Glutamatergic neuron (in vitro differentiated cells): ENCODE measurements at places on chromosomes 11 and 22. TPM values are rescaled to one million over a fixed set of nuclear protein-coding genes. Genes with fewer than 3 reads are reported as not detected.
A peak's percentile ranks its signal among the peaks of the same experiment; 100 is the strongest.

Gene MAP6
- 313 TPM for total RNA-seq

Gene OR52E5
- total RNA-seq = not detected

Gene SPDYC
- not detected for total RNA-seq

Gene MMP7
- total RNA-seq = not detected

Gene PRDX5
- 418 TPM for total RNA-seq

Gene BTG4
- not detected for total RNA-seq

Gene FAU
- total RNA-seq = 560 TPM

Gene C11orf86
- not detected for total RNA-seq

Gene CENPM
- 3.4 TPM for total RNA-seq

Gene SLC29A2
- 2.8 TPM for total RNA-seq

GRCh38 chr11:45142241-45143055 lies 4.0 kb upstream of the PRDM11 start:
- DNase-seq = no peak

DNA sequence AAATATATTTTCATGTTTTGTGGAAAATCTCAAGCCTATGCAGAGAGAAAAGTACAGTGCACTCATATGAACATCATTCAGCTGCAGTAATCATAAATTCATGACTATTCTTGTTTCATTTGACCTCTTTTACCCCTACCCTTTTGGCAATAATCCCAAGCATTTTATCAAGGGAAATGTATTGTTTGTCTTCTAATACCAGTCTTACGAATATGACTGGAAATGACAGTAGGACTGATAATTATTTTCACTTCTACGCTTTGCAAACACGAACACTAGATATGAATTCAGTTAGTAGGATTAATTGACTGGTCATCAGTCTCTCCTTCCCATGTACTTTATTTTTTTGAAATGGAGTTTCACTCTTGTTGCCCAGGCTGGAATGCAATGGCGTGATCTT lies 90.3 kb downstream of the MTMR3 start:
- no peak for DNase-seq

DNA sequence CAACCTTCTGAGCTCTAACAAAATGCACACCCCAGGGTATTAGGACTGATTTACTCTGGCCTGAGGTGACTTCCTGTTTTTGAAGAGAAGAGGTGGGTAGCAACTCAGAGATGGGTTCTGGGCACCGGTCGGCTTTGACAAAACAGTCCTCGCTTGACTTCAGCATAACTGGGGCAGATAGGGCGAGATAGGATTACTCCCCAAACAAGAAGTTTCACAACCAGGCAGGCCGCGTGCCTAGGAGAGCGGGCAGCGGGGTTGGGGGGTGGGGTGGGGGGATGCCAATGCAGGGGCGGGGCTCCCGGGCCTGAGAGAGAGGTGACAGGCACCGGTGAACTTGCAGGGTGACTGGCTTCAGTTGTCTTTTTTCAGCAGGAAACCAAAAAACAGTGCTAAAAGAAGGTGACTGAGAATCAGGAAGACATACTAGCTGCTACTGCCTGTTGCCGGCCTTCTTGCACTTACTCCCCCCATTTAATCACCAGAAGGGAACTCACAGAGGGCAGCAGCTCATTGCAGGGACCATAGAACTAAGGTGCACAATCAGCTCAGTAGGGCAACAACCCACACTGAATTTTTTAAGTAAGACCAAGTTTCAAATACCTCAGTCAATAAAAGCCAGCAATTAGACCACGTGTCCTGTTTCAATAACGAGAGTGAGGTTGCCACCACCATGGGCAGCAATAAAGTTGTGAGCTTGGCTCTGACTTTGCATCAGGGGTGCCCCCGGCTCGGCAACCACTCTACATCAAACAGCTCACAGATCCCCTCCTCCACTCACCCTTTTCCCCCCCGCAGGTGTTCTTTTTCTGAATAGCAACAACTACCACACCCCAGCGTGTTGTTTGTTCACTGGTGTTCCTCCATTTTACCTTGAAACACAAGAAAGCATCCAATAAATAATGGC lies 37.2 kb upstream of the ETS1 start:
- DNase-seq = no peak

DNA sequence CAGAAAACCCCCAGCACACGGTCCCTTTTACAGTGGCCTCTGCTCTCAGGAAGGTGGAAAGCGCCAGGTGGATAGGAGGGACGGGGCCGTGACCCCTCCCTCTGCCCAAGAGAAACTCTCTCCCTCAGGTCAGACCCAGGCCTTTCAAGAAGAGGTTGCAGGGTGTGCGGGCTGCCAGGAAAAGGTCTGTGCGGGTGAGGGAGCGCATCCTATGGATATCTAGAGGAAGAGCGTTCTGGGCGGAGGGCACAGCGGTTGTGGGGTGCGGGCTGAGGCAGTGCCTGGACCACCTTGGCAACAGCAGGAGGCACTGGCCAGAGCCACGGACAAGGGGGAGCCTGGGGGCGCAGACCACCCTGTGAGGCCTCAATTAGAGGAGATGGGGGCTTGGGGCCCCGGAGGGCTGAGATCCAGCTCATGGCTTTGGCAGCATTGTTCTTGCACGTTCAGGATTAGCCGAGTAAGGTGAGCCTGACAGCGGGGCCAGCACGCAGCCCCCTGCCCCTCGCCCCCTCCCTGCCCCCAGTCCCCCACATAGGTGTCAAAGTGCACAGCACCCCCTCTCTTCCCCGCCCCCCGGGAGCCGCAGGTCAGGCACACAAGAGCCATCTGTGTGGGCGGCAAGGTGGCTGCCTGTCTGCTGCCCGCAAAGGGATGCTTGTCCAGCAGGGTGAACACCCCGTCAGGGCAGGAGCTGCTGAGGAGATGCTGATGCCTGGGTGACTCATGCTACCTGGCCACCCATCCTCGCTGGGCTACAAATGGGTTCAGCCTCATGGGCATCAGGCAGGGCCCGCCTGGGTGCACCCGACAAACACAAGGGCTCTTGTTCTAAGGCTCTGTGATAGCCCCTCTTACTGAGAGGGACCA lies 92.8 kb upstream of the KCNQ1OT1 start:
- DNase-seq = peak; percentile 13

- DNase-seq = no peak
Measured at GRCh38 chr11:73221996-73222395, 3.9 kb downstream of the P2RY2 start.

DNA sequence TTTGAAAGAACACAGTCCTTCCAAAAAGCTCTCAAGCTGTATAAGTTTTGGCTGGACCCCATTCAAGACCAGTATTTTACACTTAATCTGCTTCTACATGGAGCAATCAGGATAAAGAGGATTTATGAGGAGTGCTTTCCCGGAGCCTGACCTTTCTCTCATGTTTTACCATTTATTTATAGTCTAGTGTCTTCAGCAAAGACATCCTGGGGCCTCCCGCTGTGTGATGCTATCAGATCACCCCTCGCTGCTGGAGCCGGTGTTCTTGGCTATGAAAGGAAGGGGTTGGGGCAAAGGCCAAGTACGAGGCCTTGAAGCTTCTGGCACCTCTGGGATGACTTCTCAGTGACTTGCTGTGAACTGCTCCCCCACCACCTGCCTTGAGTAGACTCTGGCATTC lies 189.6 kb downstream of the ADAMTS15 start:
- DNase-seq = no peak

DNA sequence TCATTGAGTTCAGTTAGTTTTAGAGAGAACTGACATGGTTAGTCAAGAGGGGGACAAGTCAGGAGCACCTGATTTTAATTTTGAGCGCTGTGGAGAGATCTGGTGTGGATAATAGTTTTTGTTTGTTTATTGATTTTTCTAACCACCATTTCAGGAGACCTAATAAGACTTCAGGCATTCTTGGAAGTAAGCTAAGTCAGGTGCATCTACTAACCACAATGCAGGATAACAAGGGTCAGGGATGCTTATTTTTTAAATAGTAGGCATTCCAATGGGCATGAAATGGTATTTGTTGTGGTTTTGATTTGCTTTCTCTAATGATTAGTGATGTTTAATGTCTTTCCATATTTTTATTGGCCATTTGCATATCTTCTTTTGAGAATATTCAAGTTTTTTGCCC lies 212.1 kb downstream of the NAV2 start:
- no peak for DNase-seq

DNA sequence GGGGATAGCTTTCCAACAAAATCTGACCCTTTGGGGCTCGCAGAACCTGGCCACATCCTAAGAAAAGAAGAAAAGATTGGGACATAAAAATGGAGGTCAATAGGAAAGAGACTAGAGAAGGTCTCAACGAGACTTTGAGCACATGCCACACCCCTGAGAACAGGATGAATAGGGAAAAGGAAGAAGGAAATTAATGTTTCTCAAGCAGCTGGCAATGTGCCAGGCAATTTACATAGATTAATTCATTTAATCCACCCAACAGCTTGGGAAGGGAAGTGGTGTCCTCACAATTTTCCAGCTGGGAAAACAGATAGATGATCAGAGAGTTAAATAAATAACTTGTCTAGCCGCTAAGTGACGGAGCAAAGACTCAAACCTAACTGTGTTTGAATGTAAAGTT lies 50.7 kb downstream of the PAMR1 start:
- DNase-seq = no peak

DNA sequence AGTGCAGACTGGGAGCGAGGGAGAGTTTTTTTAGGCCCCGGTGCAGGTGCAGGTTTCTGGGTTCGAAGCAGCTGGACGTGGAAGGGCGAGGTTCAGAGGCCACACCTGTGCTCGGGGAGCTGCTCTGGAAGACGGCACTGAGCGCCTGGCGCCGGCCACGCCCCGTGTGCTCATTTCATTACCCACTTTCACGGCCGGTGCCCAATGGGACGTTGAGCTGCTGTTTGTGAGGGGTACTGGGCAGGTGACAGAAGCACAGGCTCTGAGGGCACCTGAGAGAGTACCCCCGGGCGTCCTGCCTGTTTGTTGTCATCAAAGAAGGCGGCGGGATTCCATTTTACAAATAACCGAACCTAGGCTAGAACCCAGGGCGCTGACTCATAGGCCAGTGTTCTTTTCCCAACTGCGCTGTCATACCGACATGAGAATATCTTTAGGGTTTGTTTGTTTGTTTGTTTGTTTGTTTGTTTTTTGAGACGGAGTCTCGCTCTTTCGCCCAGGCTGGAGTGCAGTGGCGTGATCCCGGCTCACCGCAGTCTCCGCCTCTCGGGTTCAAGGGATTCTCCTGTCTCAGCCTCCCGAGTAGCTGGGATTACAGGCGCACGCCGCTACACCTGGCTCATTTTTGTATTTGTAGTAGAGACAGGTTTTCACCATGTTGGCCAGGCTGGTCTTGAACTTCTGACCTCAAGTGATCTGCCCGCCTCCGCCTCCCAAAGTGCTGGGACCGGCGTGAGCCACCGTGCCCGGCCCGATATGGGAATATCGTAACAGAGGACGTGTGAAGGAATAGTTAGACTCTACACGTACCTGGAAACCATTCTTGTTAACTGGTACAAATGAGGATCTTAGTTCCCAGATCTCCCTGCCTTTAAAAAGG lies 16.6 kb upstream of the SPTBN2 start:
- DNase-seq = no peak

DNA sequence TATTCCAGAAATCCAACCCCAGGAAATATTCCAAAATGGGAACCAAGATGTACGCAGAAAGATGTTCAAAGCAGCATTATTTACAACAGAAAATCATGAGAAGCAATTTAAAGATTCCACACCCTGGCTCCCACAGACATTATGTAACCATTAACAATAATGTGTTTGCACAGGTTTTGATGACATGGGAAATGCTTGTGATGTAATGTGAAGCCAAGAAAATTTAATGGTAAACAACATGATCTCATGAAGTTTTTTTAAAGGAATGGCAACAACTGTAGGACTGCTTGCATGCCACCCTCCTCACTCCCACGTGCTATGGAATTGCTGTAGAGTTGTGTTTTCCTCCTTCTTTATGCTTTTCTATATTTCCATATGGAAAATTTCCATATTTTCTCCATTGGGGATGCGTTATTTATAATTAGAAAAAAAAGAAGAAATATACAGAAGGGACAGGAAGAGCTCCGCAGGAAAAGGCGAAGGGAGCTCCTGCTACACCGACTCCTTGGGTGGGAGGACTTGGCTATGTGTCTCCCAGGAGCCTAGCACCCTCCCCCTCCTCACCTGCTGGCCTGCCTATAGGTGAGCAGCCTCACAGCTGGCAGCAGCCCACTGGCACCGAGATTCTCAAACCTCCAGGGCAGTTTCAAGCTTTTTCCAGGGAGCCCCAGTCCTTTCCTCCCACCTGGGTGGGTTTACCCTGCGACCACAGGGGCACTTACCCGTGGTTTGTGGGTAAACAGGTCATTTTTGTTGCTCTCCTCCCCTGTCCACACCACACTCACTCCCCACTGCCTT lies 20.9 kb downstream of the LRFN4 start:
- DNase-seq = no peak

DNA sequence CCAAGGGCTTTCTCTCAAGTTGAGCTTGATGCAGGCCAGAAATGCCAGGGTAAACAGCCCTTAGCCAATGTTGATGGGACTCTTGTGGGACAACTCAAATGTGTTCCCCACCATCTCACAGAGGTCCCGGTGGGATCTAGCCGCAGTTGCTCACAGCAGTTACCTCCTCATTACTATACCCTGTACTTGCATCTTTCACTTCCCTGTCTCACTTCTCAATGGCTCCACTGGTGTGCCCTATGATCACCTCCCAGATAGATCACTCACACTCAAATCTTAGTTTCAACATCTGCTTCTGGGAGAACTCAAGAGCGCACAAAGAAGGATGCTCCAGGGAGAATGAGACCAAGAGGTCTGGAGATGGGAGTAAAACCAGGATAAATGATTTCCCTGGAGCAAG lies 47.0 kb downstream of the RCN1 start:
- no peak for DNase-seq

- no peak for DNase-seq
Measured at GRCh38 chr11:73126804-73127480, 15.2 kb downstream of the FCHSD2 start.

DNA sequence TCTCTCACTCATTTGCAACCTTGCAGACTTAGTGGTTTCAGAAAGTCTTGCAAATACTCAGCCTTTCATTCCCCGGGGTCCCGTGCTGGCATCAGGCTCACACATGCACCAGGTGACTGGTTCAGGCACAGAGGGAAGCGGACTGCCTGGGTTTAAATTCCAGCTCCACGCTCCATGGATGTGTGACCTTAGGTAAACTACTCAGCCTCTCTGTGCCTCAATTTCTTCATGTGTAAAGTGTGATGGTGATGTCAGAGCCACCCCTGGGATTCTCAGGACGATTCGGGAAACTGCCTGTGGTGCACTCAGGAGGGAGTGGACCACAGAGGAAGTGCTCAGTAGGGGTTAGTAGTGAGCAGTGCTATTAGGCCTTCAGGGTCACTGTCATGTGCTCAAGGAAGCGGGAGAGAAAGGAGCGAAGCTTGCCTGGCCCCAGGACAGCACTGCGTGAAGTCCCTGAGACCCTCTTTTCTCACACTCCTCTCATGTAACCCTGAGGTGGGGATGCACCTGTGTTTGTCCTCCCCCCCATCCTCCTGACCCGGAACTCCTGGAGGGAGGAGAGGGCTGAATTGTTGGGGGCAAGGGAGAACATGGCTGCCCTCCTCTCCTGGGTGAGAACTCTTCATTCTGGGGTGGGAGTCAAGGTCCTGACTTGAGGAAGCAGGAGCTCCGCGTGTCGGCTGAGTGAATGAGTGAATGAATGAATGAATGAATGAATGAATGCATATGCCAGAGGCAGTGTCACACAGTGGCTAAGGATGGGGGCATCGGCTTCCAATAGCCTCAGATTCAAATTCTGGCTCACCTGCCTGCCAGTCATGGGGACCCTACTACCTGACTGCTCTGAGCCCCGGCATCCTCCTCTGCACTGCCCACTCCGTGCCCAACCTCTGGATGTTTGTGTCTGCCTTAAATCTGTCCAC lies 14.4 kb upstream of the UPK3A start:
- DNase-seq = no peak
